Adrenal gland (tissue), 19 donors: ENCODE measurements at places on chromosomes 6 and 20. TPM values are rescaled to one million over a fixed set of nuclear protein-coding genes. Genes with fewer than 3 reads are reported as not detected.

GRCh38 chr20:37896932-37897548, 5.9 kb upstream of the VSTM2L start:
- no peak overlapping the region for H3K4me3 ChIP-seq
- no peaks in the 10 kb centered on the region for H3K4me1 ChIP-seq
- DNase-seq = no peak
- H3K27ac ChIP-seq = no peak overlapping the region
- H3K36me3 ChIP-seq = no peaks in the 10 kb centered on the region

DNA sequence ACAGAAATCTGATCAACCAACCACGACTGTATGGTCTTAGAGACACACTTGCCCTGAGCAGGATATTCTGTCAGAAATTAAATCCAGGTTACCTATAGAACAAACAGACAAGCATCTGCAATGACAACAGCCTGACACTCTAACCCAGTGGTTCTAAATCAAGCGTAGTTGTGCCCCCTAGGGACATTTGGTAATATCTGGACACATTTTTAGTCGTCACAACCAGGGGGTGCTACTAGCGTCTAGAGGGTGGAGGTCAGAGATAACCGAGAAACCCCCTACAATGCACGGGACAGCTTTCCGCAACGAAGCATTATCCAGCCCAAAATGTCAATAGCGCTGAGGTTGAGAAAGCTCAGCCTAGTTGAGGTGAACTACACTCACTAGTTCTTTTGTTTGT, 32.3 kb downstream of the ID4 start:
- no peak overlapping the region for H3K27ac ChIP-seq
- no peaks in the 10 kb centered on the region for H3K4me1 ChIP-seq
- no peaks in the 10 kb centered on the region for H3K36me3 ChIP-seq

GRCh38 chr6:6085928-6086668, 79.4 kb upstream of the NRN1 start:
- H3K4me3 ChIP-seq = no peak overlapping the region
- no peaks in the 10 kb centered on the region for H3K36me3 ChIP-seq
- no peak overlapping the region for H3K27ac ChIP-seq
- H3K27me3 ChIP-seq = no peaks in the 10 kb centered on the region
- no peaks in the 10 kb centered on the region for H3K4me1 ChIP-seq
- peak; percentile 22 for DNase-seq

TRIM15 gene
- polyA plus RNA-seq = not detected

- no peak overlapping the region for H3K27ac ChIP-seq
- peak; percentile 61 for DNase-seq
- H3K36me3 ChIP-seq = no peaks in the 10 kb centered on the region
- H3K4me1 ChIP-seq = peaks cover 19% of the 10 kb centered on the region
- no peak overlapping the region for H3K4me3 ChIP-seq
These were observed 5.1 kb downstream of the HLA-DMA start for GRCh38 chr6:32947552-32948465.
